ENCODE measurements at places on chromosomes 5 and 9.

GRCh38 chr9:33170464-33171415 is 3.6 kb upstream of the B4GALT1 start:
- DNase-seq: no peak

DNA sequence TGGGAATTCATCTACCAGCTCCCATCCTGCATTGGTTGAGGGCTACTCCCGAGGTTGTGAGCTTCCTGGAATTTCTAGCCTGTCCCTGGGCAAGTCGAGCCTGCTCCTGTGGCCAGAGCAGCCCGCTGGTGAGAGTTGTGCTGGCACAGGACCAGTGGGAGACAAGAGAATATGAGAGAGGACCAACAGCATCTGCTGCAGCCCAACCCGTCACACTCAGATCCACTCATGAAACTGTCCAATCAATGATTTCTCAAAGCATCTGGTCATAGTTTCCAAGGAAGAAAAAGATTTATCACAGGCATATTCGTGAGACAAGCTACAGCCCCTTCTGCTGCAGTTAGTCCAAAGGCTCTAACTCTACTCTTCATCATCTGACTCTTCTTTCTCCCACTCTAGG is 64.4 kb upstream of the RAI14 start:
- no peak for DNase-seq

GRCh38 chr5:85049020-85049419 is 664.3 kb upstream of the EDIL3 start:
- no peak for DNase-seq

DNA sequence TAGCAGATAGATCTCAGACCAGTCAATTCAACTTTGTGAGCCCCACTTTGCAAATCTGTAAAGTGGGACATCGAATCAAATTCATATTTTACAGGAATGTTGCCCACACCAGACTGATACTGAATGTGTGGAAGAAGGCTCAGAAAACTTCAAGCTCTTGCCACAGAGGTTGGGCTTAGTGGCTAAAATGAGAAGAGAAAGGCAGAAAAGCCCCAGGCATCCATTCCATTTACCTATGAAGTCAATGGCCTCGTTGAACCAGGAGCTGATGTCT is 1.7 kb downstream of the DUSP1 start:
- DNase-seq: no peak

DNA sequence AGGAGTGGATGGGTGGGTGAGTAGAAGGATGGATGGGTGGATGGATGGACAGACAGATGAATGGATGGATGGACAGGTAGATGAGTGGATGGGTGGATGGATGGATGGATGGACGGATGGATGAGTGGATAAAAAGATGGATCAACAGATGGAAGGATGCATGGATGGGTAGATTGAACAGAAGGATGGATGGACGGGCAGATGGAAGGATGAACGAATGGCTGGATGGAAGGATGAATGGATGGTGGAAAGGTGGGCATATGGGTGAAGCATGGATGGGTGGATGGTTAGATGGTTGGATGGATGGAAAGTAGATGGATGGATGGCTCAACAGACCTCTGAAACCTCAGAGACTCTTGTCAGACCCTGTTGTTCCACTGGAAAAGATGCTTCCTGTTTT is 10.1 kb downstream of the FLT4 start:
- DNase-seq: no peak

DNA sequence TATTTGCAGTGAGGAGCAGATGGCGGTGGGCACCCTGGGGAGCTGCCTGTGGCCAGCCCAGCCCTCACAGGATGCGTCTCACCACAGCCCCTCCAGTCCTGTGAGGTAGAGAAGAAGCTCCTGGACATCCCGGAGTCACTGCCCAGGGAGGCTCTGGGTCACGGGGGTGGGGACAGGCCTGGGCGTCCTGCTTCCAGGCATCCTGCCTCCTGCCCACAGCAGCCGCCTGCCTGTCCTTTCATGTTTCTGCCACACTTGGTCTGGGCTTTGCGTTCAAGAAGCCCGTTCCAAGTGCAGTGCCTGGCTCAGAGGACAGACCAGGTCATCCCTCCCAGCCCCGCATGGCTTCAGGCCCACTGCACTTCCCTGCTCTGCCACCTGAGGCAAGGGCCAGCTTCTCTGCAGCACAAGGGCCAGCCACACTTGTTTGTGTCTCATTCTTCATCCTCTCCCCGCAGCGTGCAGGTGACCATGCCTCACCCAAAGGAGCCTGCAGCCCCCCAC is 38.2 kb downstream of the ZDHHC11B start:
- DNase-seq: no peak

DNA sequence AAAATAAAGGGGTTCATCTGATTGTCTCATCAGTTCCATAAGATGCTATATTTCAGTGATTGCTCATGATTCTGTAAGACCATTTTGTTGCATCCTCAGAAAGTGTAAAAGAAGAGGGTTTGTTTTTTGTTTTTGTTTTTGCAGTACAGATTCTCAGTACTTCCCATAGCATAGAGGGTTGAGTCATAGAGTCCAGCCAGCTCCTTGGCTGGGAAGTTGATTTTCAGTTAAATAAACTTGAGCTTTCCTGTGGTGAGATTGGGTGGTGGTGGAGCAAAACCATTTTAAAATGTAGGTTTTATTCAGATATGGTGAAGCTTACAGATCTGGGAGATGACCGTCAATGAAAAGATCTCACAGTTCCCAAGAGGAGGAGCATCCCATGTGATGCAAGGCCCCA is 48.2 kb downstream of the DAPK1 start:
- DNase-seq: no peak

- DNase-seq: no peak
Measured at GRCh38 chr5:1763960-1764605, 35.6 kb downstream of the MRPL36 start.

- DNase-seq: no peak
Measured at GRCh38 chr9:134053941-134054761, 13.7 kb downstream of the BRD3 start.

GRCh38 chr9:19485193-19485592 is 76.4 kb downstream of the ACER2 start:
- no peak for DNase-seq

DNA sequence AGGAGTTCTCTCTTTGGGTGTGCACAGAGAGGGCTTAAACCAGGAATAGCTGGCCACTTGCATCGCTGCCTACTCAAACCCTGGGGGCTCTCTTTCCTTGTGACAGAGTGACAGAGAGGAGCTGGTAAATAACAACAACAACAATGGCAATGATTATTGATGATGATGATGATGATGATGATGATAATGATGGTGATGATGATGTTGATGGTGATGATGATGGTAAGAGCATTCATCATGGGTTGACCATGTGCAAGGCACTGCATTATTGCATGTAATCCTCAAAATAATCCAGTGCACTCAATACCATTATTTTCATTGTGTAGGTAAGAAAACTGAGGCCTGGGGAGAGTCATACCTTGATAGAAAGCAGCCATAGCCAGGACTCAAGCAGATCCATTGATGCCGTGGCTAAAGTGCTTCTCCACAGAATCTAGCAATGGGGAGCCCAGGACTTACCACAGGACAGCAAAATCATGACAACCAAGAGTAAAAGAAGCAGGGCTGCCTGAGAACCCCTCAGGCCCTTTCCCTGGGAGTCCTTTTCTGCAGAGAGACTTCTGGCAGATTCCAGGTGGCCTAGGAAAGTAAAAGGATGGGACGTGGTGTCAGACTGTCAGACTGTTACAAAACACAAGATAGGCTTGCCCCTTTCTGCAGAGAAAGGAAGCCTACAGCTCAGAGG is 4.8 kb downstream of the FOXI1 start:
- DNase-seq: no peak

- DNase-seq: no peak
Measured at GRCh38 chr5:134626369-134627014, 6.1 kb downstream of the SAR1B start.

DNA sequence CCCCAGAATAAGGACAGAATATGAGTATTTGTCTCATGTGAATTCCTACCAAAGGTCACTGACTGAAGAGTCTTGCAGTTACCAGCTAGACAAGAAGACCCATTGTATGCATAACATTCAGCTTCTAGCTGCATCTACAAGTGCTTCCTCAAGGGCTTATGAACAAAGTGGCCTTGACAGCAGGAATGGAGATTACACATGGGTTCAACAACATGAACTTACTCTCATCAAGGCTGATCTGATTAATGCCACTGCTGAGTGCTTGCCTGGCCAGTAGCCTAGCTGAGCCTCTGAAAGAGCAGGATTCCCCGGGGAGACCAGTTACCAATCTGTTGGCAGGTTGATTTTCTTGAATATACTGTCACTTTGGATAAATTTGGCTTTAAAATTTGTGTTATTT is 76.7 kb upstream of the CHD1 start:
- no peak for DNase-seq

- no peak for DNase-seq
Measured at GRCh38 chr9:101225271-101225670, 159.5 kb downstream of the BAAT start.

- no peak for DNase-seq
Measured at GRCh38 chr5:74336297-74336696, 304.2 kb downstream of the ENC1 start.

GRCh38 chr5:8981016-8981415 is 564.9 kb downstream of the SEMA5A start:
- no peak for DNase-seq

DNA sequence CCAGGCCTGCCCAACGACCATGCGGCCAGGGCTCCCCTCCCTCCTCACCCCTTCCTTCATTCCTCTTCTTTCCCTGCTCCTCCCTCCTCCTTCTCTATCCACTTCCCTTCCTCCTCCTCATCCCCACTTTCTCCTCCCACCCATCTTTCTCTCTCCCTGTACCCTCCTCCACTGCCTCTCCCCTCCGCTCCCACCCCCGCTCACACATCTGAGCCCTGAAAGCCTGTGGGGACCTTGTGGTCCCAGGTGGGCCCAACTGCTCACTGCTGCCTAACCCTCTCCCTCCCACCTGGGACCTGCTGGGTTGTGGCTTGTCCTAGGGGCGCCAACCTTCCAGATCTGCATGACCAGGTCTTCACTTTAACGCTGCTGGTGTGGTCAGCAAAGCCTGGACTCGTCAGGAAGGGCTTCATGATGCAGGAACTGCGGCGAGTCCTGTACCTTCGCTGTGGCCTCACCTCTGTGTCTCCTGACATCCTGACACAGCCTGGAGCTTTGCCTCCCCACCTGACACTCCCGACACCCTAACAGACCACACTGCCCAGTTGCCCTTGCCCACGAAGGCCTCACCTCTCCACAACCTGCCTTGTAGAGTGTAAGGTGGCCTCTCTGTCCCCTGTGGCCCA is 34.6 kb downstream of the C5orf15 start:
- no peak for DNase-seq

DNA sequence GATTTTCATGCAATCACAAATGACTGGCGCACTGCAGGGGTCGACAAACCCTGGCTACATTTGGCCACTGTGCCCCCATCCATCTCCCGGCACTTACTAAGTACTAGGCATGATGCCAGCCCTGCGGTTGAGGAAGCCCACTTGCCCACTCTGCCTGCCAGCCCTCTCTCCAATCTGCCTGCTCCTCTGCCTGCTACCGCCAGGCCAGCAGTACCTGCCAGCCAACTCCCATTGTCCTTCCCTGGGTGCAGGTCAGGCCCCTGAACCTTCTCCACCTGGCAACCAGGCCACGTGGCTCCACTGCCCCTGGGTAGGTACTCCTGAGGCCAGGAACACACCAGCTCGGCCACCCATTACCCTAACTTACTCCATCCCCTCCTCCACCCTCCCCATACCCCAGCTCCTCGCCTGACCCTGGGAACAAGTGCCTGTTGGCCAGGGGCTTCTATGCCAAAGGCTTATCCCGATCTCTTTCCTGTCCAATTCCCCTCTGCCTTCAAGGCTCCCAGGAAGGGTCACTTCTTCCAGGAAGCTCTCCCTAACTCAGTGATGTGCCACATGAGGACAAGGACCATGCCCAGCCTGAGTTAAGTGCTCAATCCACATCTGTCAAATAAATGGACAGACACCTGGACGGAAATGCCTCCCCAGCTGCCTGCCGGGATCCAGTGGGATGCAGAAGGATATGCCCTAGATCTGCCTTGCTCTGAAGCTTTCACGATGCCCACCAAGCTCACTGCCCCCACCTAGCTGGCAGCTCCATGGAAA is 6.6 kb downstream of the EEIG1 start:
- DNase-seq: no peak

- no peak for DNase-seq
Measured at GRCh38 chr5:135993880-135994636, 34.7 kb upstream of the TGFBI start.

DNA sequence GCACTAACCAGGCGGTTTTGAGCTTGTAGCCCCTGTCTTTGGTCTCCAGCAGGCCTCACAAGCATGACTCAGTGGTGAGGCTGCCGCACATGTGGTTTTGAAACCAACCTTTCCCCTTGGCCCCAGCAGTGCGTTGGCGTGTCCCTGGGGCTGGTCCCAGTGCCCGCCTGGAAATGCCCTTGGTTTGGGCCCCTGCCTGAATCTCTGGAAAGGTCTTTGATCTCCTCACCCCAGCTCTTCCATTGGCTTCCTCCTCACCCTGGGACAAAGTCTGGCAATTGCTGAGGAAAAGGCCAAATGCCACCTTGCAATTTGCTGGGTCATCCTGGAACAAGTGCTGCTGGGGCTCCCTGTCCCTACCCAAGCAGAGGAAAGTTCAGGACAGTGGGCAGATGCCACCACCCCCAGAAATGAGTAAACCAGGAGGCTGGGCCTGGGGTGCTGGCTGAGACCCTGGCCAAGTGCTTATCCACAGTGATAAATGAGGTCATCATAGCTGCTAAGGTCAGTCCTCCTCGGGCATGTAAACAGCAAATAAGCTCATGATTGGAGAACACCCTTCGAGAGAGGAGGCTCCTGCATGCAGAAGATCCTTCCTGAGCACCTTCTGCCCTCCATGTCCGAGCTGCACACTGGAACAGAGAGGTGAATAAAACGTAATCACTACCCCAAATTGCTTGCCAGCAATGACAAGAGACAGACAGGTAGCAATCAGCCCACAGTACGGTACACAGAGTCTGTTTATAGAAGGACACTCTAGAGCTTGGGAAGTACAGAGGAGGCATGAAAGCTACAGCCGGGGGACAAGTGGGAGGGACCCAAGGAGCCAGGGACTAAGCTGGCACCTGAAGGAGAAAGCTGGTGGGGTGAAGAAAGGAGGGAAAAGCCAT is 98.9 kb upstream of the CPEB4 start:
- no peak for DNase-seq

DNA sequence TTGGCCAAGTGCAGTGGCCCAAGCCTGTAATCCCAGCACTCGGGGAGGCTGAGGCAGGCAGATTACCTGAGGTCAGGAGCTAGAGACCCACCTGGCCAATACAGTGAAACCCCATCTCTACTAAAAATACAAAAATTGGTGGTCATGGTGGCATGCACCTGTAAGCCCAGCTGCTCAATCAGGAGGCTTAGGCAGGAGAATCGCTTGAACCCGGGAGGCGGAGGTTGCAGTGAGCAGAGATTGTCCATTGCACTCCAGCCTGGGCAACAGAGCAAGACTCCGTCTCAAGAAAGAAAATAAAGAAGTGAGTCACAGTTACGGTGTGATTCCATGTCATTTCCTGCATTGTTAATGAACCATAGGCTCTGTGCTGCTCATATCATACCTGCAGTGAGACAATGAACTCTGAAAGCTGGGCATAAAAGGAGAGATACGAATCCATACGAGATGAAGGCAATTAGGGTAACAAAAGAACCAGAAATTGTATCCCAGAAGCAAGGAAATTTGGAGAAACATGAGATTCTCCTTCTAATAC is 44.6 kb downstream of the TIMD4 start:
- DNase-seq: no peak

Measured in Panc1 (cell line).